ENCODE measurements at places on chromosomes 5 and 9.

DNA sequence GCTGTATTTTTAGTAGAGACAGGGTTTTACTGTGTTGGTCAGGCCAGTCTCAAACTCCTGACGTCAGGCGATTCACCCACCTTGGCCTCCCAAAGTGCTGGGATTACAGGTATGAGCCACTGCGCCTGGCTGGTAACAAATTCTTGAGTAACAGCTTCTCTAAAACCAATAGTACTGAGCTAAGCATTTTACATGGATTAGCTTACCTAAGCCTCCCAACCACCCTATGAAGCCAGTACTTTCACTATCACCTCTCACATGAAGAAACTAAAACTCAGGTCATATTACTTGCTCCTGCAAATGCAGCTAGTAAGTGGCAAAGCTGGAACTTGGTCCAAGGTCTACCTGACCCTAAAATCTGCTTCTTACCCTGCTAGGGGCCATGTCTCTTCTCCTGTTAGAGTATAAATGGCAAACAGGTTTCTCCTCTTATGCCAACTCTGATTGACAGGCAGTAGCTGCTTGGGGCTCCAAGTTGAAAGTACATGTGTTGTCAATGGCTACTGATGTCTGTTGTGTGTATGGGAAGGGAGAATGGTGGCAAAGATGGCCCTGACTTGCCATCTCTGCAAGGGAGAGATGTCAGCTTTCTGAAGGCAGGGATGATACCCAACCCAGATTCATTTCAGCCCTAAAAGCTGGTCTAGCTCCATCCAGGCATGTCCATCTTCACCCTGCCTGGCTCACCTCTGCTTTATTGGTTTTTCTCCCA, 4.0 kb downstream of the PHF19 start:
- DNase-seq = no peak

DNA sequence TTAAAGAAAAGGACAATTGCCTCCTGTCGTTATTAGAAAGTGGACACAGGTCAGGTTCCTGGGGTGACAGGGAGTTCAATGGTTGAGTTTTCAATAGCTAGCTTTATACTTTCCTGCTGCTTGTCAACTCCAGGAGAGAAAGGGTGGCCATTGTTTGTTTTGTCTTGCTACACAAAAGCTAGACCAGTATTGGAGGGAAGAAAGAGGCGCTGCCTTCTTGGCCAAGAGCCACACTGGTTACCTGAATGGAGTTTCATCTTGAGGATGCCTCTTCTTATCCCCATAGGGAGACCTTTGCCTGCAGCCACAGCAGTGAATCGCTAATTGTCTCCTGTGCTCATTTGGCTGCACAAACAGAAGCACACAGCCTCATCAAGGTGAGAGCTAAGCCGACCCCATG, 279.4 kb upstream of the GRIA1 start:
- no peak for DNase-seq

- DNase-seq = no peak
Measured at GRCh38 chr5:163404364-163405173, 32.8 kb upstream of the CCNG1 start.

DNA sequence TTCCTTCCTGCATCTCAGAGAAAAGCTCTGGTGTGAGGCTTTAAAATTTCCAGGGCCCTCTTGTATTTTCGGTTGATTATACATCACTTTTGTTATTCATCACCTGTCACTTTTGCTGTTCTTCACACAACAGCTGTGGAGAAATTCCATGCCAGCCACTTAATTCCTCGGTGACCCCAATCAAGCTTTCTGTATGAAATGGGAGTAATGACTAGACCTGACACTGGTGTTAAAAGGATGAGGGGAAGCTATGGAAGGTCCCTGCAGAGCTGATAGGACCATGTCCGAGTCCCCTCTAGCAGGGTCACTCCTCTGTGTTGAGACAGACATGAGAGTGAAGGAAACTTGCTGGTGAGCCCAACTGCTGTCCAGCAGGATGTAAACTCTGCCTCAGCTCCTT, 59.7 kb downstream of the GPR21 start:
- DNase-seq = no peak

DNA sequence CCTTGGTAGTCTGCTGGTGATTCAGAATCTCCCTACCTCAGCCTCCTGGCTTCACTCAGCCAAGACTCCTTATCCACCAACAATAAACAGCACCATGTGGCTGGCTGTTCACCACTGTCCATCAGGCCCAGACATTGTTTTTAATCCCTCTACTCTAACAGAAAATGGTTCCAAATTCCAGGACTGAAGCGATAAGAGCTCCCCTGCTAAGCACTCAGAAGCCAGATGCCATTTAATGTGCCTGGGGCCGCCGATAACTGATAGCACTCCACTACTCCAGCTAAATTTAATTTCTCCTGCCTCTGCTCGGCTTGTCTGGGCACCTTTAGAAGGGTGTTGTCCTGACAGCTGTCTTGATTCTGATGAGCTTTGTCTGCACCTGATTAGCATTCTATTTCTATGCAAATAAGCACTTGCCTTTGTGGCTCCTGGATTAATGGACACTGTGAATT, 47.1 kb downstream of the ZNF622 start:
- no peak for DNase-seq

GRCh38 chr9:101993771-101994170, 255.3 kb upstream of the GRIN3A start:
- no peak for DNase-seq

- peak; percentile 4 for DNase-seq
Measured at GRCh38 chr5:11064763-11065450, 303.9 kb upstream of the DAP start.

DNA sequence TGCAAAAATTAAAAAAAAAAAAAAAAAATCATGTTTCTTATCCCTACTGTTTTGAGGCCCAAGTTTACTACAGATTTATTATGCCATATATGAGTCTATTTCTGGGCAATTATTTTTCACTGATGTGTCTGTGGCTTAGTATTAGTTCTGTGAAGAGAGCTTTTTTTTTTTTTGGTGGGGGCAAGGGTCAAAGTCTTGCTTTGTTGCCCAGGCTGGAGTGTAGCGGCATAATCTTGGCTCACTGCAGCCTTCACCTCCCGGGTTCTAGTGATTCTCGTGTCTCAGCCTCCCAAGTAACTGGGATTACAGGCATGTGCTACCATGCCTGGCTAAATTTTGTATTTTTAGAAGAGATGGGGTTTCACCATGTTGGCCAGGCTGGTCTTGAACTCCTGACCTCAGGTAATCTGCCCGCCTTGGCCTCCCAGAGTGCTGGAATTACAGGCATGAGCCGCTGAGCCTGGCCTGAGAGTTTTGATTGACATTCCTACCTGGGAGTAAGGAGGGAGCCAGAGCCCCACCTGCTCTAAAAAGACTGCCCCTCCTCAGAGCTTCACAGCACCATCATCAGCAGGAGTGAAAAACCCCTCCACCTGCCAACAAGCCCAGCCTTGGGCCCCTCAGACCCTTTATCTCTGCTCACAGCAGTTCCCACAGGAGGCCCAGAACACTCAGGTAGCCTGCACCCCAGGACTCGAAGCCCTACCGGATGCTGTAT, 36.1 kb upstream of the JADE2 start:
- DNase-seq = no peak

GRCh38 chr5:150159741-150160179, 4.1 kb upstream of the PDGFRB start:
- peak; percentile 44 for DNase-seq

GRCh38 chr5:66144074-66144833, at the start of gene SREK1:
Gene SREK1 (plus strand): TSS chr5:66144300. CDS start chr5:66144377, 77 bp downstream.
- DNase-seq = peak; percentile 93

- no peak for DNase-seq
Measured at GRCh38 chr9:77785341-77785740, 137.2 kb upstream of the GNA14 start.

DNA sequence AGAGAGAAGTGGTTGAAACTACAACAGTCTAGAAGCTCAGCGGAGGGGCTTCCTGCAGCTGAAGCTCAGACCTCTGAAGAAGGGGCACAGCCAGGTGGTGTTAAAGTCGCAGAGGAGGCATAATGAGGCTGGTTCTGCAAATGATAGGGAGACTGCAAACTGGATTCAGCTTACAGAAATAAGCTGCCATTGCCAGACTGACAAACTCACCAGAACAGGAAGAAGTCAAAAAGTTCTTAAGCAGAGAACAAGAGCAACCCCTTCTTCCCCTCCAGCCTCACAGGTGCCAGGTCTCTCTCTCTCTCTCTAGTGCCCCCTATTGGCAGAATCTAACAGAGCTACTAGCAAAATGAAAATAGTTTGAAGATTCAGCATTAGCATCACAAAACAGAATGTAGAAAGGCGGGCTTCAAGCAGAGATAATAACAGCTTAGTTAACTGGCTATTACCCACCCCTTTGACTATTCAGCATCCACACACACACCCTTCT, 76.7 kb downstream of the GRAMD2B start:
- no peak for DNase-seq

DNA sequence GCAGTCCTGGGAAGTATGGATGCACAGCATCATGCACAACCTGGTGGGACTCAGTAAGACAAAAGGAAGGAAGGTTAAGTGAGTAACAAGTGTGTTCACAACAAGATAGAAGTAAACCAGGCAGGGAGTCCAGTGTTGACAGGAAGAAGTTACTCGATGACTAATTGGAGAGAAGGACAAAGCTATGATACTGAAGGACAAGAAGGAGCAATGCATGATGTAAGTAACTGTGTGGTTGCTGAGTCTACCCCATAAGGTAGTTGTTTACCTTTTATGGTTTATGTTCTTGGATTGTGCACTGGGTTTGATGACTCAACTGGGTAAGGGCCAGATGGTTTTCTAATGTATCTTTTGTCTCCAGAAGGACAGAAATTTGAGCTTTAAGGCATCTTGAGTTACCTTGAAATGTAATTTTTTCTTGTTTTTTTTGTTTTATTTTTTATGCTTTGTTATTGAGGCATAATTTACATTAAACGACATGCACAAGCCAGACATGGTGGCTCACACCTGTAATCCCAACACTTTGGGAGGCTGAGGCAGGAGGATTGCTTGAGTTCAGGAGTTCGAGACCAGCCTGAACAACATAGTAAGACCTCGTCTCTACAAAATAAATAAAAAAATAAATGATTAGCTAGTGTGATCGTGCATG, 89.2 kb upstream of the CAST start:
- peak; percentile 85 for DNase-seq

- no peak for DNase-seq
Measured at GRCh38 chr5:18605186-18605585, 970.9 kb downstream of the TAF11L14 start.

DNA sequence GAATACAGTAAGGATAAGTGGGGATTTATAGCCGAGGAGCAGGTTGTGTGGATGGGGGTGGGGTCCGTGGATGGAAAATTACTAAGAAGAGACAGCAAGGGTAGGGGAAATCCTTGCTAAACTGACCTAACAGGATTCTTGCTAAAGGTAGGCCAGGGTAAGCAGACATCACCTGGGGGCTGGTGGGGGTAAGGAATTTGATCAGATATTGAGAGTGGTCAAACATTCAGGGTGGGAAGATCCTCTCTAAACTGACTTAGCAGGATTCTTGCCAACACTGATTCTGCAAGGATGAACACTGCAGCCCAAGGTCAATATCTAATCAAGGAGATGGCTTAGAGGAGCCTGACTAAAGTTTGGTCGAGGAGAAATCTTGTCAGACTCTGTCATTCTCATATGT, 2.7 kb upstream of the PLGRKT start:
- no peak for DNase-seq

DNA sequence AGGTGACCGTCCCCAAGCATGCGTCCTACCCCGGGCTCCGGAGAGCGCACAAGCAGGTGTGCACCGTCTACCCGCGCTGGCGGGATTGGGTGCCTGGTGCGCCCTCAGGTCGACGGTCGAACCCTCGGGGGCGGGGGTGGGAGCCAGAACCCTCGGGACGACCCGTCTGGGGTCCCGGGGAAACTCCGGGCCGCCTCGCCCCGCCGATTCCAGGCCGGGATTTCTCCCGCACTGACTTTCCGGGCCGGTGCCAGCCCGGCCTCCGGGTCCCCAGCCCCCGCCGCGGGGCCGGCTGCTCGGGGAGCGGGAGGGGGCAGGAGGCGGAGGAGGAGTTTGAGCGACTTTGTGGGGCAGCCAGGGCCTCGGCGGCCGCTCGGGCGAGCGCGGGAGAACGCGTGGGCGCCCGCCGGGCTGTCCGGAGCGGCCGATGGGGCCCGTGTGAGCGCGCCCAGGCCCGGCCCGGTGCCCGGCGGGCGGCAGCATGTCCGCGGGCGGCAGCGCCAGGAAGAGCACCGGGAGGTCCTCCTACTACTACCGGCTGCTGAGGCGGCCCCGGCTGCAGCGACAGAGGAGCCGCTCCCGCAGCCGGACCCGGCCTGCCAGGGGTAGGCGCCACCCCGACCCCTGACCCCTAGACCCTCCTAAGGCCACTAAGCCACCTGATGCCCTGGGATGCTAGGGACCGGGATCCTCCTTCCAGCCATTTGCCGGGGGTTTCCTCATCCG, at the start of gene DAB2IP:
Gene DAB2IP (plus strand): TSS at position 340 of the 726 bp plus-strand sequence. CDS start 142 bp downstream, at position 482.
- DNase-seq = no peak

DNA sequence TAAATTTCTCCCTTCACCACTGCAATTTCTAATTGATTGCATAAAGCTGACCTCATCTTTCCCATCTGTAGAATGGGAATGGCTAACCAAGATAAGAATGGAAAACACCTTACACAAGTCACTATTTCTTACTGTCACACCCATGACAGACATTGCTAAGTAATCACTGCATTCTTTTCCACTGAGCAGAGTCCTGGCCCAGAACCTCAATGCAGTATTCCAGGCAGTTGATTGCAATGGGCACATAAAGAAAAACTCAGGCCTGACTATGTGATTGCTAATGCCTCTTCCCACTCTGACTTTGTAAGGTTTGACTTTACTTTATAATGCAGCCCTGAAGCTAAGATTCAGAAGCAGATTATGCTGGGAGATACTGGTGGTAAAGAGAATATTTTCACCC, 29.3 kb downstream of the TRIM32 start:
- DNase-seq = no peak

- DNase-seq = no peak
Measured at GRCh38 chr5:66438087-66438486, 158.1 kb upstream of the MAST4 start.

GRCh38 chr9:125655691-125656410, 51.2 kb downstream of the MAPKAP1 start:
- no peak for DNase-seq

DNA sequence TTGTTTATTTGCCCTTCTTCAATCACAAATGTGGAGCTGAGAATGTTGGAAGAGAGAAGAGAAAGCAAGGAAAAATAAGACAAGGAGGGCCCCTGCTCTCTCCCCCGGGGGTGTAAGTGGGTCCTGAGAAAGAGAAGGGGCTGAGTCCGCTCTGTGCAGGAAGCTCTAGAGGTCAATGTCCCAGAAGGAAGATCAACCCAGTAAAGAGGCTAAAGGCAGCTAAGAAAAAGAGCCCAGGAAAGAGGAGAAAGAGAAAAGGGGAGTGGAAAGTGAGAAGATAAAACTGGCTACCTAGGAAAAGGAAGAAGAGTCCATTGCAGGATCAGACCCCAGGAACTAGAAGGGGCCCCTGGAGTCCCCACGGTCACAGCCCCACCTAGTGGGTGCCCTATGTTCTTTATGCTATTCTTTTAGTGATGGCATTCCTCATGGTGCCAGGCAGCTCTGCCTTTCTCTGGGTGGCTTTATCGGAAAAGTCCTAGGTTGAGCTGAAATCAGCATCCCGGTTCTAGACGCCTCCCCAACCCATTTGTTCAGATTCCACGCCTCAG, 583.4 kb downstream of the ACTL7B start:
- DNase-seq = peak; percentile 51

GRCh38 chr5:174172152-174172551, 126.6 kb downstream of the NSG2 start:
- no peak for DNase-seq

Data from kidney glomerular epithelial cell (primary cell).